ENCODE measurements at places on chromosomes 16 and 17.

- no peak for DNase-seq
Measured at GRCh38 chr16:5916711-5917191, 819.2 kb upstream of the EEF2KMT start.

DNA sequence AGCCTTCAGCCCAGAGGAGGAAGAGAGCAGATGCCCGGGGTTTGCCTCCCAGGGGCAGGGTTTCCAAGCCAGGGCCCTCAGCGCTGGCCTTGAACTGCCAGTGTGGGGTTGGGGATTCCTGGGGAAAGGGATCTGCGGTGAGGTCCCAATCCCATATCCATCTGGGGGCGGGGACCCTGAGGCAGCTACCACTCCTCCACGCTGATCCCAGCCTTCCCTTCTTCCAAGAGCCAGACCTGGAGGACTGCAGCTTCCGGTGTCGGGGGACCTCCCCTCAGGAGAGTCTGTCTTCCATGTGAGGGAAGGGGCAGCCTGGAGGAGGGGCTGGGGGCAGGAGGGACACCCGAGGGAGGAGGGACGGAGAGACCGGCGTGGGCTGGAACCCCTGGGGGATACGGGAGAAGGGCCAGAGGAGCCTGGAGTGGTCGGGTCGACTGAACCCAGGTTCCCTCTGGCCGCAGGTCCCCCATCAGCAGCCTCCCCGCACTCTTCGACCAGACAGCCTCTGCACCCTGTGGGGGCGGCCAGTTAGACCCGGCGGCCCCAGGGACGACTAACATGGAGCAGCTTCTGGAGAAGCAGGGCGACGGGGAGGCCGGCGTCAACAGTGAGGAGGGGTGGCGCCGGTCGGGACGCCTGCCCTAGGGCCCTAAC, 10.7 kb upstream of the CISD3 start:
- DNase-seq: no peak

DNA sequence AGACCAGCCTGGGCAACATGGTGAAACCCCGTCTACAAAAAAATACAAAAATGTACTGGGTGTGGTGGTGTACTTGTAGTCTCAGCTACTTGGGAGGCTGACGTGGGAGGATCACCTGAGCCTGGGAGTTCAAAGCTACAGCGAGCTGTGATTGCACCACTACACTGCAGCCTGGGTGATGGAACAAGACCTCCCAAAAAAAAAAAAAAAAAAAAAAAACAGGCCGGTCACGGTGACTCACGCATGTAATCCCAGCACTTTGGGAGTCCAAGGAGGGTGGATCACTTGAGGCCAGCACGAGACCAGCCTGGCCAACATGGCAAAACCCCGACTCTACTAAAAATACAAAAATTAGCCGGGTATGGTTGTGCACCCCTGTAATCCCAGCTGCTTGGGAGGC, 12.7 kb upstream of the APPBP2 start:
- no peak for DNase-seq

- DNase-seq: no peak
Measured at GRCh38 chr17:49414271-49414621, 436 bp downstream of the PHB1 start.

GRCh38 chr16:29317269-29317668, 89.2 kb downstream of the NPIPB11 start:
- DNase-seq: no peak

DNA sequence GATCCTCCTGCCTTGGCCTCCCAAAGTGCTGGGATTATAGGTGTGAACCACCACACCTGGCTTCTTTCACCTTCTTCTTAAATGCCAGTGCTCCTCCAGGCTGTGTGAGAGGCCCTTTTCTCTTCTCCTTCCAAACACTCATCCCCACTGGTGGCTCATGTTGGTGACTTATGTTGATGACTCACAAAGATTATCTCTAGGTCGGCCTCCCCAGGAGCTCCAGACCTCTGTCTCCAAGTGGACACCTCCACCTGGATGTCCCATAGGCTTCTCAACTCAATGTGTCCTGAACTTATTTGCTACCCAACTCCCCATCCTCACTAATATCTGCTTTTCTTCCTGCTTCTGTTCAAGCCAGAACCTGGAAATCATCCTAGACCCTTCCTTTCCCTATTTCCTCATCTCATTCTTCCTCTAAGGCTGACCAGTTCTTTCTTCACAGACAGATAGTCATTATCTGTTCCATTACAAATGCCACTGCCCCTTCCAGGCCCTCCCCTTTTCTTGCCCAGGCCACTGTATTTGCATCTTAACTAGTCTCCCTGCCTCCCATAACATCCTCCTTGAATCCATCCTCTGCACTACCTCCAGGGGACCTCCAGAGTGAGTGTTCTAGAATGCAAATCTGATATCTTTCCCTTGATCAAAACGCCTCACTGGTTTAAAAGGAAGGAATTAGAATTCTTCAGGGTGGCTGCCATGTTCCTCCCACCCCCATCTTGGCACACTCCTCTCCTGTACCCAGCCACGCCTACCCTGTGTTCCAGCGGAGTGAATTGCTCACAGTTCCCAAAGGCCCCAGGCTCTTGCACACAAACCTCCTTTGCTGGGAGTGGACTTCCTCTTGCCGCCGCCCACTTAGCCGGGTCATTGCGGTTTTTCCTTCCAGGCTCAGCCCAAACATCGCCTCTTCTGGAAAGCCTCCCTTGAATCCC, 34.8 kb upstream of the FBXO47 start:
- no peak for DNase-seq

DNA sequence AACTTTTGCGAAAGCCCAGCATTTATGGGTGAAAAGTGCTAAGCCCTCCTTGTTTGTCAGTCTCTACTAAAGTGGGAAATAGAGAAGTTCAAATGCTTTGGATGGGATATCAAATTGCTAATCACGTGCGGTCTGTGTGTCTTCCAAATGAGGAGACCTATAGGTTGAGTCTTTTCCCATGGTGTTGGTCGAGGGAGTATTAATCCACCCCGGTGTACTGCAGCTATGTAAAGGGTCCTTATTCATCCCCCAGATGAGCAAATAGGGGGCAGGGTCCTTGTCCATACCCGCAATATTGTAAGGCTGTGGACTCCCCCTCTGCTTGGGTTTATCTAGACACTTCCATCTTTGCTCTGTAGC, 14.6 kb downstream of the KIAA0513 start:
- DNase-seq: no peak

DNA sequence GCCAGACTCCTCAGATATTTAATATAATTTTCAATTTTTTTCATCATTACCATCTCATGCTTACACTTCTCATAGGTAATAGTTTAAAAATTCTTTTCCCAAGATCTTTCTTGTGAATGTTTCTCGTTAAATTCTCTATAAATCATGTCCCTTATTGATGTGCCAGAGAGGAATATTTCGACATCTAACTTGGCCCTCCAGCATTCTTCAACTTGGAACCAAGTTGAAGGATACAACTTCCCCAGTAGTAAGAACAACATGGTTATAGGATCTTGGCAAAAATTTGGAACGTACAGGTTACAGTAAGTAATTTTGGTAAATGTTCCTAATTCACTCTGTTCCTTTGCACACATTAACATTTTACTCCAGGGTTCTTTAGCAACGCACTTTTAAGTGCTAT, 731.8 kb downstream of the CDH11 start:
- no peak for DNase-seq

DNA sequence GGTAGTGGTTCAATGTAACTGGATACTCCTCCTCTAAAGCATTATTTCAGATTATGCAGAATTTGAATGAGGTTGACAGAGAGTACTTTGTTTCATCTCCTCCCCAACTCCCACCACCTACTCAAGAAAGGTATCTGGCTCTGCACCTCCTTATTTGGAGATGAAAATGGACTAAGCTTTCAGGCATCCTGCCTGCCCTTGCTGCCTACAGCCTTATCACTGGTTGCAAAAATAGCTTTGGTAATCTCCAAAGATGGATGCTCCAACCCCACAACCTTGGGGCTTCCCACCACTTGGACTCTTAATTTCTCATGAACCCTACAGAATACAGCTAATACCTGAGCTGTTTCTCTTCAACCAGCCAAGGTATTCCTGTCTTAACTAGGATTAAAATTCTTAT, 45.3 kb upstream of the CORO6 start:
- DNase-seq: no peak

DNA sequence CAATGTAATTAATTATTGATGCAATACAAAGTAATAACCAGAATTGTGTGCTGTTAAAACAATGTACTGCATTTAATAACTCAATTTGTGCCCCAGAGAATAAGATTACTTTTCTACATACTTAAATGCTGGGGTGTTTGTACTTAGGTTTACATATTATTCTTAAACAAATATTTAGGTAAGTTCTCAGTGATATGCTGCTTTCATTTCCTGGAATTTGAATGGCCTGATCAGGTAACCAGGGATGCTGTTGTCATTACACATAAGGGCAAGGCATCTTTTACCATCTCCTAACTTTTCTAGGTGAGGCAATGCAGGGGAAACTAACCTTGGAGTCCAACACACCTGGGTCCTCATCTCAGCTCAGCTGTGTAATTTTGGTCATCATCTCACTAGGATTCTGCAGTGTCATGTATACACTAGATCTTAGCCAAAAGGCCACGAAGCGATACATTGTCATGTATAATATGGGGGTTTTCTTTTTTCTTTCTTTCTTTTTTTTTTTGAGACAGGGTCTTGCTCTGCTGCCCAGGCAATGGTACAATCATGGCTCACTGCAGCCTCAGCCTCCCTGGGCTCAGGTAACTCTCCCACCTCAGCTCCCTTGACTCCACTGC, 45.2 kb downstream of the MYO1D start:
- peak; percentile 65 for DNase-seq

- no peak for DNase-seq
Measured at GRCh38 chr16:75238132-75238852, 13.1 kb downstream of the BCAR1 start.

DNA sequence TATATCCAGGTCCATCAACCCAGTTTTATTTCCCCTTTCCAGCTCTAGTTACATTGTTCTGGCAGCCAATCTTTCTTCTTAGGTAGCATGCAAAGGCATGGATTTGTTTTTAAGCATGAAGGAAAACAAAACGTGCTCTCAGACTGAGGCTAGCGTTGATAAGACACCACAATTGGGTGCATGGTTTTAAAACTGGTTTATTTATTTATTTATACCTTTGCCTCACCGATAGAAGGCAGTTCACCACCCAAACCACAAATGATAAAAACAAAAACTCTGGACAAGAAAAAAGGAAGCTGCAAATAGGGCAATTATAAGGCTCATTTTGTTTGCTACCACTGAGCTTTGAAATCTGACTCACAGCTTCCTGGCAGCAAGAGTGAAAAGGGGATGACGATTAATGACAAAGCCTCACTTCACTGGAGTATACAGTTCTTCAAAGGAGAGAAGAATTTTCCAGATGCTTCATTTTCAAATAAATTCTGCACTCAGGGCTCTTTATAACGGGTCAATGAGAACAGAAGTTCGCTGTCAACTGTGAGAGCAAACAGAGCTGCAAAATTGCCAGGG, 278.4 kb upstream of the IRX5 start:
- DNase-seq: no peak

DNA sequence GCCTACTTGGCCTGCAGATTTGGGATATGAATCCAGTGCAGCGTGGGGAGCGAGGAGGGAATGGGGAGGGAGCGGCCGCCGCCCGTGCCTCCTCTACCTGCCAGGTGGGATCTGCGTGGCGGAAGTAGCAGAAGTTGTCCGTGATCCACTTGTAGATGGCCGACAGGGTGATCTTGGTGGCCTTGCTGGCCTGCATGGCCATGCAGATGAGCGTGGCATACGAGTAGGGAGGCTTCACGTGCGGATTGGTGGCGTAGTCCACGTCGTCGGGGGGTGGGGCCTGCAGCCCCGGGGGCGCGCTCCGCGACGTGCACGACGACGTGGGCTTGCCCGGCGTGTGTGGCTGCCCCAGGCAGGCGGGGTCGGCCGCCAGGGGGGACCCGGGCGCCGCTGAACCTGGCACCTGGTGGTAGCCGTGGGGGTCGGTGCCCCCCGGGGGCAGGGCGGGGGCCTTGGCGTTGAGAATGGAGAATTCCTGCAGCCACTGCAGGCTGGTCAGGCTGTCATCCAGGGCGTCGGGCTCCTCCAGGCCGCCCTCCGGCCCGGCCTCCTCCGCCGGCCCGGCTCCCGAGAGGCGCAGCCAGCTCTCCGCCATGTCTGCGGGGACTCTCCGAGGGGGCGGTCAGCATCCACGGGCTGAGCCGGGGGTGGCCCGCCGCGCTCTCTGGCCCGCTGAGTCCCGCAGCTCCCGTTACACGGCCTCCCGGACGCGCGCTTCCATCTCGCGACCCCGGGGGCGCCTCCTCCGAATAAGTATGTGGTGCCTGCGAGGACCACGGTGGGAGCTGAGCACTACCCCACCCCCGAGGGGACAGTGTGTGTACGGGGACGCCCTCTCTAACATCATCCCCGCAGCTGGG, 1.0 kb downstream of the FOXJ1 start:
- DNase-seq: no peak

GRCh38 chr16:14955546-14956231, 18.4 kb downstream of the NPIPA1 start:
- DNase-seq: no peak

DNA sequence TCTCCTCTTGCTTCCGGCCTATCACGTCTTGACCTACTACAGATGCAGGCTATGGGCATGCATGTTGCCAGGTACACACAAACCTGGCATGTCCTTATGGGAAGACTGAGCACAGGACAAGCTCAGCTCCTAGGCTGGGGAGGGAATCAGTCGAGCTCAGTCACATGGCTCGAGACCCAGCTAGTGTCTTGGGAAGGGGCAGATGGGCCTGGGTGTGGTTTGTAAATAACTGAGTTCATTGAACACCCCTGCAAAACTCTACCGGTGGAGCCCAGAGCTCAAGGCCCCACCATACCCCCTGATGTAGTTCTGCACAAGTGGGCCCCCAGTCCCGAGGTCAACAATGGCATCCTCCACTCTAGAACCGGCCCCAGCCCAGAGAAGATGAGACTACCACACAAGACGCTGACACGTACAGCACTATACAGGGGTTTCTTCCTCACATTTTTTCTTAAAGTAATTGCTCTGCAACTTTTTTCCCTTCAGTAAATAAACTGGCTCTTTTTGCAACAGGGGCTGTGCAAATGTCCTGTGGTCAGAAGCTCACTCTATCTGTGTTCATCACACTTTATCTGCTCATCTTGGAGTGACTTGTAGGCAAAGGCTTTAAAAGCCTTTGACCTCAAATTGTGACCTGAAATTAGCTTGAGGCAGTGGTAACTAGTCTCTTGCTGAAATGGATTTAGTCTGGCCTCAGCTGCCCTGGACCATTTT, 22.9 kb downstream of the ZNHIT3 start:
- DNase-seq: no peak

- no peak for DNase-seq
Measured at GRCh38 chr17:75777296-75777922, 7.2 kb upstream of the UNK start.

DNA sequence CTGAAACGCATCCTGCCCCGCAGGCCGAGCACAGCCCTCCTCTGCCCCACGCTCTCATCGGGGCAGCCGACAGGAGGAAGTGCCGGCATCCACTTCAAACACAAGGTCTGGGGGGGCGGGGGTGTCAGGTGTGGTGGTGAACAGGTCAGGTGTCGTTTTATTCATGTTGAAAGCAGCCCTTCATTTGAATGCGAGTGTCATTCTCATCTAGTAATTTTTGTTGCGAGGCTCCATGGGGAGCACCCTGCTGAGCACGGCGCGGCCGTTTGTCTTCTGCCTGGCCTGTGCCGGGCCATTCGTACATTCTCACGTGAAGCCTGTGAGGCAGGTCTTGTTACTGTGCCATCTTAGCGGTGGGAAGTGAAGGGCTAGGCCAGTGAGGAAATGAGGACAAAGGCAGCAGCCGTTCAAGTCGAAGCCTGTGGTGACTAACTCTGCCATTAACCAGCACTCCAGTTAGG, 1.9 kb downstream of the ACSF3 start:
- DNase-seq: no peak

- no peak for DNase-seq
Measured at GRCh38 chr17:64387545-64388171, 3.0 kb downstream of the PECAM1 start.

All from LNCaP clone FGC (cell line).